CD14-positive monocyte (primary cell): ENCODE measurements at places on chromosomes 2 and 18.

- peak; percentile 17 for DNase-seq
Measured at GRCh38 chr2:85797921-85798320, 44.1 kb downstream of the ATOH8 start.

- DNase-seq, result no peak
Measured at GRCh38 chr2:212686285-212686895, 147.8 kb upstream of the ERBB4 start.

GRCh38 chr2:237194906-237195305 lies 109.2 kb downstream of the COPS8 start:
- no peak for DNase-seq

- DNase-seq, result no peak
Measured at GRCh38 chr2:18514526-18515461, 45.7 kb downstream of the RDH14 start.

DNA sequence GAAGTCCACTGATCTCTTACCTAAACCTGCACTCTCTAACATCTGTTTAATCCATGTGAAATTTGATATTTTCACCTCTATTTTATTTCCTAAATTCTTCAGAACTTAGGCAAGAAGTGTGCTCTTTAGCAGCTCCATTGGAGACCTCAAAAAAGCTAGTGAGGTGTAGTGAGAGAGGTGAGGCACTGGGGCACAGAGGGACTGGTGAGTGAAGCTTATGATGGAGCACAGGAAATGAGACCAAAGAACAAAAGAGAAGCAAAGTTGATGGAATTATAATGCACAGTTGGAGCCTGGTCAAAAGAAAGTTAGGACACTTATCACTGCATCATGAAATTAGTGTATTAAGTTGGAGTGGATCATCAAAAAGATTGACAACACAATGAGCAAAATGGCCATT lies 1050.7 kb upstream of the NRXN1 start:
- DNase-seq, result no peak
